Temporal lobe (tissue), 4 donors: ENCODE measurements at places on chromosomes 4 and X. TPM values are rescaled to one million over a fixed set of nuclear protein-coding genes. Genes with fewer than 3 reads are reported as not detected.

The CENPVL1 gene
- 1.7 TPM for total RNA-seq

The PIGA gene
- 9.1 TPM for total RNA-seq

The CENPVL2 gene
- 1.7 TPM for total RNA-seq

The MAGEC1 gene
- not detected for total RNA-seq

The FAM114A1 gene
- 8.4 TPM for total RNA-seq

The GPR78 gene
- under 0.01 TPM for total RNA-seq

The CSAG2 gene
- total RNA-seq, result not detected
